Stimulated activated CD4-positive, alpha-beta T cell treated with anti-CD3 and anti-CD28 coated beads, TNF-alpha, amount 100 ng/mL, for 4 hours (primary cell): ENCODE measurements at places on chromosomes 5 and 9.
A peak's percentile ranks its signal among the peaks of the same experiment; 100 is the strongest.

- no peak for DNase-seq
Observed at GRCh38 chr9:124707666-124708065, 63.4 kb downstream of the NR6A1 start.

DNA sequence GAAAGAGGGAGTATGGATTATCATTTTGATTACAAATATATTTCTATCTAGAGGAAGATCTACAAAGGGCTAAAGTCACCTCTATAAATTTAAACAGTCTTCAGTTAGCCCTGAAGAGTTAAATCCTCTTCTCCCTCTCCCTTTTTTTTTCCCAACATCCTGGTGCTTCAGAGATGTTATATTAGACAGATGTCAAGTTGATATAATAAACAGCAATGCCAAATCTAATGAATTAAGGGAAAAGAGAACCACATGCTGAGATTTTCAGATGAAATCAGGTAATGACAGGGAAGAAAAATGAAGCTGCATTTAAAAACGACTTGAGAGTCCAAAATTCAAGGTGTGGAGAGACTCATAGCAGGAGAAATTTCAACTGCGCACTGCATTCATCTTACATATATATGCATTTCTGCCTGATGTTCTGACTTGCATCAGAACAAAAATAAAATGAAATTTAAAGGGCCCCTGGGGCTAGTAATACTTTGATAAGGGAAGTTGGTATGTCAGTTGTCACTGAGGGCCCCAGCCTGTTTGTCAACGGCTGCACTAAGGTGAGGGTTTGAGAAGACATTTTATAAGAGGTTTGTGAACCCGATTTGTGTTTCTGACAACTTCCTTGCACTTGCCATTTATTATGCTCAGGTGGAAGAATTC lies 338.9 kb upstream of the PANK3 start:
- no peak for DNase-seq

DNA sequence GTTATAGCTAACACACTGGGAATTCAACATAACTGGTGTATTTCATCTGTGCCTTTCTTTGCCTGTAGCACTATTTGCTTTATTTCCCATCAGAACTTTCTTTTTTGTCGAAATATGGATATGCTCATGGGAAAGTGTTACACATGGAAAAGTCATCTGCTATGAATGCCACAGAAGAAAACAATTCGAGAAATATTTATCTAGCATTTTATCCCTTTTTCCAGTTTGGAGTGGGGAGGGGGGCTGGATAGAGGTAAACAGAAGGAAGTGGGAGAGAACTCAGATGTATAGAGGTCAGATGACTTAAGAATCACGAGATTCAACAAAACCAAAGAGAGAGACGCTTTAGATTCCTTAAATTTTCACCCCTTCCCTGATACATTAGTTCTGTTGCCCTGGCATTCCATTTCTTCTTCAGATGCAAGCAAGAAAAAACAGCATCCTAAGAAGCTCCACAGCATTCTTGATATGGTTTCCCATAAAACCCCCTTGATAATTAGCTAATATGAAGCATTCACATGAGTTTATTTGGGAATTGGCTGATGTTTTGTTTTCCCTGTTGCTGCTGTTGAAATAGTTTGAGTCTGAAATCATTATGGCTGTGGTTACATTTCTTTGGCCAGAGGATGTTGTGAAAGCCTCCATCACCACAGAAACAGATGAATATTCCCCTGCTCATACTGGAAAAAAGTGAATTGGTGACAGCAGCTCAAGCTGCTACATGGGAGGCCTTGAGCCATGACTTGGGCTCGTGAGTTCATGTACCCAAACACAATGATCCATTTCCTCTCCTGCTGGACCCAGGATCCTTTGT lies 335.8 kb upstream of the DAB2 start:
- no peak for DNase-seq

DNA sequence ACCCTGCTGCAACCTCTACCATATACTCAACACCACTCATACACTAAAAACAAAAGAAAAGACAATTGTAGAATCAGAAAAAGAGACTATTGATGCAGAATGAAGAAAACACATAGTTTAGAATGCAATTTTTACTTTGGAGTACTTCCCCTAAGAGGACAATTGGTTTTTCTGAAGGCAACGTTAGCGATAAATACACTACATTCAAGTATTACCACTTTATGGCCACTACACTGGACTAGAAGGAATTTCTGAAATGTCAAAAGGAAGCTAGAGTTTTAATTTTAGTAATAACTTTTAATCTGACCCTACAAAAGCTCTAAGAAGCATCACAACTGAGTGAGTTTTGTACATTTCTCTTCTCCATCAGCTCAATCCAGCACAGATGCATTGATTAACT lies 24.7 kb downstream of the PUM3 start:
- no peak for DNase-seq

- no peak for DNase-seq
Observed at GRCh38 chr5:58085800-58086199, 374.1 kb downstream of the PLK2 start.

- DNase-seq, result no peak
Observed at GRCh38 chr5:79456890-79457583, 56.9 kb downstream of the HOMER1 start.

GRCh38 chr5:32129074-32129598 lies 45.0 kb downstream of the GOLPH3 start:
- no peak for DNase-seq

DNA sequence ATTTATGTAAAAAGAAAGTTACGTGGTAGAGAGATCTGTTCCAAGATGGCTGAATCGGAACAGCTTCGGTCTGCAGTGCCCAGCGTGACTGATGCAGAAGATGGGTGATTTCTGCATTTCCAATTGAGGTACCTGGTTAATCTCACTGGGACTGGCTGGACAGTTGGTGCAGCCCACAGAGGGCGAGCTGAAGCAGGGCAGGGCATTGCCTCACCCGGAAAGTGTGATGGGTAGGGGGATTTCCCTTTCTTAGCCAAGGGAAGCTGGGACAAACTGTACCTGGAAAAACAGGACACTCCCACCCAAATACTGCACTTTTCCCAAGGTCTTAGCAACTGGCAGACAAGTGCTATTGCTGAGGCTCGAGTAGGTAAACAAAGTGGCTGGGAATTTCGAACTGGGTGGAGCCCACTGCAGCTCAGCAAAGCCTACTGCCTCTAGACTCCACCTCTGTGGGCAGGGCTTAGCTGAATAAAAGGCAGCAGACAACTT lies 13.1 kb upstream of the HSD17B4 start:
- no peak for DNase-seq

GRCh38 chr9:106619211-106619610 lies 243.8 kb upstream of the ZNF462 start:
- no peak for DNase-seq

GRCh38 chr9:77424993-77425392 lies 223.1 kb downstream of the GNA14 start:
- DNase-seq, result no peak

DNA sequence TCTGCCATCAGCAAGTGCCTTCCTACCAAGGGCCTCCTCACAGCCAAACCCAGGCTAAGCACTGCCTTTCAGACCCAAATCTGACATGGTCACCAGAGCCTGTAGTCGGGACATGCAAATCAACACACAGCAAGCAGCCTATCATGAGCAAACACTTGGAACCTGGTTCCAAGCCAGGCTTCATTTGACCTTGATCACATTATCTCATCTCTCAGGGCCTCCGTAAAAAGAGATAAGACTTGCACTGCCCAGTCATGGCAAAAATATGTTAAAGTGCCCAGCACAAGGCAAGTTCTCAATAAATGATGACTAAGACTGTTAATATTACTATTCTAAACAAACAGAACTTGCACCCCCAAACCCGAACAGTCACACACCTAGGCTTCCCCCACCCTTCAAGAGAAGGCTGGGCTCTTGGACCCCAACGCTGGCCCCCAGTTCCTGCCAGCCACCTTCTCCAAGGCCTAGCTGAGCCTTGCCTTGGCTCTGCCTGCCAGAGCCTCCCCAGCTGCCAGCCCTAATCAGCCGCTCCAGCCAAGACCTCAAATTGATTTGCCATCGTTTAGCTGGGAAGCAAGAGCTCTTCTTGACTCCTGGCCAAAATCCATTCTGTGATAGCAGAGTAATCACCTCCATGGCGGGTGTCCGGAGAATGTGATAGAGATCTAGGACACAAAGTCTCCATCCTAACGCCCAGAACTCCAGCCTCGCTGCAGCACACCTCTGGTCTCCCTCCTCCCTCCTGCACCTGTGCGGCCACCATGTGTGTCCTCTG lies 18.7 kb downstream of the CPLX2 start:
- DNase-seq, result no peak

GRCh38 chr5:158643840-158644239 lies 455.9 kb downstream of the EBF1 start:
- DNase-seq, result no peak

GRCh38 chr5:126339215-126339805 lies 83.9 kb upstream of the GRAMD2B start:
- no peak for DNase-seq

- DNase-seq, result no peak
Observed at GRCh38 chr9:90556897-90557675, 85.5 kb downstream of the DIRAS2 start.

DNA sequence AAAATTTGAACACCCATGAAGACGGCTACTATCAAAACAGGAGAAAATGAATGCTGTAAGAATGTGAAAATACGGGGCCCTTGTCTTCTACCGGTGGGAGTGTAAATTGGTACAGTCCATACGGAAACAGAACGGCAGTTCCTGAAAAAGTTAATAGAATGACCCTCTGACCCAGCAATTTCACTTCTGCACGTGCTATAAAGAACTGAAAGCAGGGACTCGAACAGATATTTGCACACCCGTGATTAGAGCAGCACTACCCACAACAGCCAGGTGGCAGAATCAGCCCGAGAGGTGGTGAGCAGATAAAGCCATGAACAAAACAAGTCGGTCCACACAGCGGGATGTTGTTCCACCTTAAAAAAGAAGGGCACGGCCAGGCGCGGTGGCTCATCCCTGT lies 22.6 kb upstream of the SLC12A7 start:
- DNase-seq, result no peak

DNA sequence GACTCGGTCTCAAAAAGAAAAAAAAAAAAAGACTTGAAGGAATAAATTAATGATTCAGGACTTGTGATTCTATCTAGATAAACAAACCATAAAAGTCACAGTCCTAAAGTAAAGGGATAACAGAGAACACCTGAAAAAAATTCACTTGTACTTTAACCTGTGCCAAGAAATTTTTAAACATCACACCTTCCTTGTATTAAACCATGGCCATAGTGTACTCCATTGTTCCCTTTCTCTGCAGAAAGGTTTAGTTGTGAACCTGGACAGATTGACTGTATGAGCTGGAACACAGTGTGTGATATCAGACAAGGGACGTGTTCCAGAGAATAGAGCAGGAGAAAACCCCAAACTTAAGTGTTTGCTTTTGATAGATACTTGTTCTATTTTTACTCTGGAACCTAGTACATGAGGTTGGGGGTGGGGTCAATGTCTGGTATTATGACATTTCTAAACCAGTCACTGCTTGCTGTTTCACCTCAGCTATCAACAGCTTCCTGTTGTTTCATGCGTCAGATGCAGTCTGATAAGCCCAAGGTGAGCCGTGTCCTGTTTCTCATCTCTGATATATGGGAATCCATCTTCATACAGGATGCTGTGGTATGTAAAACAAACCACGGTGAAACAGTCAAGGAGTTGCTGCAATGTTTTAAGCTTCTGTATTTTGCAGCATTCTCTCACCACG lies 62.5 kb upstream of the ITGA1 start:
- DNase-seq, result no peak

- DNase-seq, result no peak
Observed at GRCh38 chr9:75937521-75938258, 47.2 kb downstream of the PCSK5 start.

DNA sequence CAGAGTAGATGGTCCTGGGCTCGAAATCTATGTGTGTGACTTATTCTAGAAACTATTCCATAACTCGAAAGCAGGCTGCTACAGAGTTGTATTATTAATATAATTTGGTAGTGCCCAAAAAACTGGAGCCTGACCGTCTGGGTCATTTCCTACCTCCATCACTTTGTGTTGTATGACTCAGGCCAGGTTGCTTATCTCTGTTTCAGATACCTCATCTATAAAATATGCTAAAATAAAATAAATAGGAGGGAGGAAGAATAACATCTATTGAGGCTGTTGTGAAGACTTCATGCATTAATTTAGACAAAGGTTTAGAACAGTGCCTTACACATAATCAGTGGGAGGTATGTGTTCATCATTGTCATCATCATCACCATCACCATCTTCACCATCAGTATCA lies 57.7 kb downstream of the PDE4D start:
- no peak for DNase-seq

DNA sequence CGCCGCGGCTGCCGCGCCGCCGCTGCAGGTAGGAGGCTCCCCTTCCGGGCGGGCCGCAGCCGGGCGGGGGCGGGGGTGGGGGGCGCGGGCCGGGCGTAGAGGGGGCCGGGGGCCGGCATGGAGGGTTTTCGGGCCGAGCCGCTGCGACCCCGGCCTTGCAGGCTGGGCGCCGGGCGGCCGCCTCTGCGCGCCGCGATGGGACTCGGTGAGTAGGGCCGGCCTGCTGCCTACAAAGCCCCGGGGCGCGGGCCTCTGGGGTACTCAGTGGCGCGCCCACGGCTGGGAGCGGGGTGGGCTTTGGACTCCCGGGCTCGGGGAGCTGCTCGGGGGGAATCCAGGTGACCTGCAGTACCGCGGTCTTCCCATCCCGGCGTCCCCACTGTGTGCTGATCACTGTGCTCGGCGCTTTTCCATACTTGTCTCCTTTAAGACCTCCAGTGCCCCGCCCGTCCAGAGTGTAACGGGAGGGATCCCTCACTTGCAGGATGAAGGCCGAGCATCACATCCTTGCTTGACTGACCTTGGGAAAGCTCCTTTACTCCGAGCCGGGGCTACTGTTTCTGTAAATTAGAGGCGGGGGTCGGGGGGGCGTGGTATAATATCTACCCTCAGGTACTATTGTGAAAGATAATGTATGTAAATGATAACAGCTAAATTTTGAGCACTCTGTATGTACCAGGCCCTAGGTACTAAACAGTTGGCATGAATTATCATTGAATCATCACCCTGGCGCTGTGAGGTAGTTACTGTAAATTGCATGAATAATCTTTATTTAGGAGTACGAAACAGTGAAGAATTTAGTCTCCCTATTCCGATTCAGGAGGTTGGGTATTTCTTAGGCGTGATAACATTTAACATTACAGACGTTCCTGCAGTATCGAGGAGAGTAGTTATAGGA lies 672 bp downstream of the MSANTD3 start:
- DNase-seq, result no peak

GRCh38 chr9:132833550-132834121 lies 44.4 kb downstream of the AK8 start:
- DNase-seq, result no peak

- DNase-seq, result peak; percentile 29
Observed at GRCh38 chr5:473551-474192, 30.7 kb downstream of the EXOC3 start.
